ENCODE measurements at places on chromosomes 16 and 17. TPM values are rescaled to one million over a fixed set of nuclear protein-coding genes. Genes with fewer than 3 reads are reported as not detected.

Gene SOCS1
- 1.1 TPM for total RNA-seq

Gene TMEM101
- 44.6 TPM for total RNA-seq

Gene KRT222
- not detected for total RNA-seq

Gene TOM1L1
- 108 TPM for total RNA-seq

Gene GUCY2D
- not detected for total RNA-seq

Gene G6PC1
- not detected for total RNA-seq

Gene CHST4
- total RNA-seq, result not detected

Gene CES5A
- total RNA-seq, result not detected

Gene HSD3B7
- 16.0 TPM for total RNA-seq

Gene KRT28
- not detected for total RNA-seq

Gene CACNG1
- not detected for total RNA-seq

Gene AOC2
- total RNA-seq, result 4.5 TPM

Gene TP53TG3B
- total RNA-seq, result not detected

Gene CCL16
- not detected for total RNA-seq

Gene GRIN2A
- total RNA-seq, result not detected

Gene KRTAP3-3
- not detected for total RNA-seq

Gene TTLL6
- total RNA-seq, result not detected

Gene ALOXE3
- total RNA-seq, result not detected

Gene PMP22
- total RNA-seq, result 56.1 TPM

Gene CPNE7
- total RNA-seq, result 43.1 TPM

Gene DPEP3
- total RNA-seq, result not detected

Gene KRTAP9-4
- total RNA-seq, result not detected

Gene ST6GALNAC2
- 3.1 TPM for total RNA-seq

Gene CEMP1
- not detected for total RNA-seq

Gene RAB11FIP4
- 0.97 TPM for total RNA-seq

Gene SEPTIN12
- total RNA-seq, result not detected

Gene ARHGDIG
- total RNA-seq, result 2.9 TPM

Gene CLEC19A
- not detected for total RNA-seq

Gene PPL
- 3.5 TPM for total RNA-seq

Gene ITGAE
- 63.4 TPM for total RNA-seq

Gene PRR29
- total RNA-seq, result not detected

Gene RAD51C
- 51.0 TPM for total RNA-seq

Gene AGRP
- total RNA-seq, result not detected

Gene TNFRSF17
- total RNA-seq, result not detected

Gene FBXW10
- 0.20 TPM for total RNA-seq

Gene HID1
- 8.2 TPM for total RNA-seq

Gene ZFHX3
- total RNA-seq, result 5.9 TPM

Gene CD7
- 0.32 TPM for total RNA-seq

Gene SLC47A1
- 25.6 TPM for total RNA-seq

Gene ATP1B2
- total RNA-seq, result not detected

Gene SOST
- not detected for total RNA-seq

Gene NFATC2IP
- total RNA-seq, result 26.0 TPM

Gene NPIPA2
- total RNA-seq, result 3.7 TPM

Gene EVPLL
- not detected for total RNA-seq

Gene KRT33A
- not detected for total RNA-seq

Gene PLXDC1
- total RNA-seq, result 0.10 TPM
